Tibial nerve (tissue), 4 donors: ENCODE measurements at places on chromosomes 13 and 19. TPM values are rescaled to one million over a fixed set of nuclear protein-coding genes. Genes with fewer than 3 reads are reported as not detected.

DNA sequence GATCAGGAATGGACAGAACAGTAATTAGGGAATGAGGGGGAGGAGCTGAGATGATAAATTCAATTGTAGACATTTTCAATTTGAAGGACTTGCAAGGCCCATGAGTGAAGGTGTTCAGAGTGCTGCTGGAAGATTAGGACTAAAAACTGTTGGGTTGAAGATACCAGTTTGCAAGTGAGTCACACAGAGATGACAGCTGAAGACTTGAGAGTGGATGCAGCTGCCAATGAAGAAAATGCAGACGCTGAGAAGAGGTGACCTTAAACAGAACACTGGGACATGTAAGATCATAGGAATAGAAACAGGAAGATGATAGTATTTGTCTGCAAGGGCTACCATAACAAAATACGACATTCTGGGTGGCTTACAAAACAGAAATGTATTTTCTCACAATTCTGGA is 1716.5 kb upstream of the SLC10A2 start:
- no peaks in the 10 kb centered on the region for H3K36me3 ChIP-seq
- H3K27ac ChIP-seq, result no peak overlapping the region
- no peak for DNase-seq
- H3K4me3 ChIP-seq, result no peak overlapping the region
- no peaks in the 10 kb centered on the region for H3K27me3 ChIP-seq

DNA sequence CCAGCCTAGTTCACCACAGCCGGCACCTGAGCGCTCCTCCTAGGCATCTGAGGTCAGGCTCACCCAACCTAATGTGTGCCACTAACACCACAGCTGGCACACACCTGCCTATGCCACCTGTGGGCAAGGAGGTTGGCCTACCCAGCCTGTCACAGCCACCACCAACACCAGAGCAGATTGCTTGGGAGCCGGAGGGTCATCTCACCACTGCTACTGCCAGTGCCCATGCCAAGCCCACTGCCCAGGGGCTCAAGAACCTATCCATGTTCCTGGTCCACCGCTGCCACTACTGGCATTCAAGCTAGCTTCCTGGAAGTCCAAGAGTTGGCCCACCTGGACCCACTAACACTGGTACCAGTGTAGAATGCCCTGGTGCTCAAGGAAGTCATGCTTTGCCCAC is 42.5 kb downstream of the F2RL3 start:
- H3K4me1 ChIP-seq, result no peaks in the 10 kb centered on the region
- no peak overlapping the region for H3K27ac ChIP-seq
- no peaks in the 10 kb centered on the region for H3K27me3 ChIP-seq
- H3K4me3 ChIP-seq, result no peak overlapping the region
- no peaks in the 10 kb centered on the region for H3K36me3 ChIP-seq
- DNase-seq, result no peak

DNA sequence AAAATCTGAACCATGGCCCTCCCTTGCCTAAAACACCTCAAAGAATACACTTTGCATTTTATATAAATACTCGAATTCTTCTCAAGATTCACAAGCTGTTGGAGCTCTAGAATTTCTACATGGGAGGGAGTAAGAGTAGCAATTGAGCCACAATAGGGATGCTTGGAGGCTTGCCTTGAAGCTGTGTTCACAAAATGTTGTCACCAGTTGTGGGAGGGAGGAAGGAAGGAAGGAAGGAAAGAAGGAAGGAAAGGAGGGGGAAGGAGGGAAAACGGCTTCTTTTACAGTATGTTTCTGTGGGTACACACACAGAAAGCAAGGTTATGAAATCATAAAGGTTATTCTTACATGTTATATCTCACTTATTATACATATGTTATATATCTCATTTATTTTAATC is 128.6 kb upstream of the PEG3 start:
- no peak overlapping the region for H3K27ac ChIP-seq
- no peaks in the 10 kb centered on the region for H3K27me3 ChIP-seq
- H3K4me1 ChIP-seq, result no peaks in the 10 kb centered on the region
- no peak for DNase-seq
- H3K4me3 ChIP-seq, result no peak overlapping the region

UPK1A gene
- total RNA-seq, result not detected

LRRC25 gene
- 10.2 TPM for total RNA-seq
